Cortex of kidney (tissue), 1 donor: ENCODE measurements at places on chromosomes 13 and 19.

- no peak for DNase-seq
Observed at GRCh38 chr19:1663852-1664251, 11.4 kb upstream of the TCF3 start.

- DNase-seq = no peak
Observed at GRCh38 chr13:98280176-98280510, 103.1 kb upstream of the RNF113B start.

DNA sequence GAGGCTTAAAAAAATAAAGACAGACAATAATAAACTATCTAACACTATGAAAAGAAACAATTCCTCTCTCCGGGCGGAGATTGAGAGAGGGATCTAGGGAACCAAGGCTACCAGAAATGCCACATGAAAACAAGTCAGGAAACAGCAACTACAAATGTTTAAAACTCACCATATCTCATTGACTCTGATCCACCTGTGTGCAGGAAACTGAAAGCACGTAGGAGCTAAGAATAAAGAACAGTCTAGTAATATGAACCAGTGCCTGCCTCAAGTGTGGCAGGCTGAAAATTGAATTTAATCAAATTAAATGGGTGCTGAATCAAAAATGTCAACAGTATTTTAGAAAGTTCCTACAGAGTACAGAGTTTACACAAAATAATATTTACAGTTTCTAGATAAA, 1701.0 kb downstream of the SLITRK5 start:
- no peak for DNase-seq

DNA sequence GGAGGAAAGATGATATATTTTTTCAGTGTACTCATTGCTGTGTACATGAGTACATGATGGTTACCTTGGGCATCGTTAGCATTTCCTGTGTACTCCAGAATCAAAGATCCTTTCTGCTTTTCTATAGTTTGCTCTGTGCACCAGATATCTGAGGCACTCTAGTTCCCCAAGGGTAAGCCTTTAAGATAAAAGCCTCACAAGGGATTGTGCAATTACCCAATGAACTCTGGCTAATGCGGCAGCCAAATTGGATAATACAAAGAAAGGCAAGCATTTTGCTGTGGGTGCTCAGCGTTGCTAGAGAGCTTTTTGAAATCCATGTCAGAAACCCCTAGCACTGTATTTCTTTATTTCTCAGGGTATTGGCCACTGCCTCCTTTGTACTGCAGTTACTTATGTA, 2.9 kb downstream of the CYSLTR2 start:
- no peak for DNase-seq

DNA sequence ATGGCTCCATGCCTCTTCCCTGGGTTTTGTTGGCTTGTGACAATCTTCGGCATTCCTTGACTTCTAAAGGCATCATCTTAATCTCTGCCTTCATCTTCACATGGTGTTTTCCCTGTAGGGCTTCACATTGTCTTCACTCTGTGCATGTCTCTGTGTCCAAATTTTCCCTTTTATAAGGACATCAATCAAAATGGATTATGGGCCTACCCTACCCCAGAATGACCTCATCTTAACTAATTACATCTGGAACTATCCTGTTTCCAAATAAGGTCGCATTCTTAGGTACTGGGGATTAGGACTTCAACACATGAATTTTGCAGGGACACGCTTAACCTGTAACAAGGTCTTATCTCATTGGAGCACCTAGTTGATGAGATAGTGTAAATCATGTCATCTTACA, 290.3 kb upstream of the KLF12 start:
- DNase-seq = no peak

GRCh38 chr13:96248103-96248502, 158.2 kb downstream of the HS6ST3 start:
- no peak for DNase-seq

GRCh38 chr19:23777216-23777615, 18.5 kb upstream of the ZNF681 start:
- no peak for DNase-seq

GRCh38 chr13:33798023-33798422, 19.9 kb upstream of the RFC3 start:
- no peak for DNase-seq

DNA sequence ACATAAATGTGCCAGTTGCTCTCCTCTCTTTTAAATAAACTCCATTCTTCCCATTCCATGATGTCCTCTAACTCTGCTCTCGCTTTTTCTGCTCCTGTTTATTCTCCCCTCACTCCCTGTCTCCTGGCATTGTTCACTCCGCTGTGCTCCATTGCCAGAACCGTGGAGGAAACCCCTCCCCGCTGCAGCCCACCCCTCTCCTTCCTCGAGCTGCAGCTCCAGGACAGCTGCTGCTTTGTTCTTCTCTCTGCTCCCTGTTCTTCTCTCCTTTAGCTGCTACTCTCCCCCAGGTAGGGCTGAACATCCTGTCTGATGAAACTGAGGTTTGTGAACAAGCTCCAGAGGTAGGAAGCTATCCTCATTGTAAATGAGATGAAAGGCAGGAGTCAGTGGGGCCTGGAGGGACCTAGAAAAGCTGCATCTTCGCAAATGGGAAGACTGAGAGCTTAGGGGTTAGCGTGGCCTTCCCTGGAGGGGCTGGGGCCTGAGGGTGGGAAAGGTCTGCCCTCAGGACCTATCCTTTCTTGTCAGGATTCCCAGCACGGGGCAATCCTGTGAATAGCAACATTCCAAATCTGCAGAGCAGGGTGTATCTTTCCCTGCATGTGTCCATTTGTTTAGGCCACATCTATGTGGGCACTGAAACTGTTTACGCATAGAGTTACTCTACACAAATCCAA, 243.7 kb downstream of the DNAJC15 start:
- no peak for DNase-seq

- DNase-seq = no peak
Observed at GRCh38 chr19:13913352-13913751, 7.4 kb downstream of the CC2D1A start.

GRCh38 chr19:58544591-58545285, 874 bp downstream of the TRIM28 start:
- DNase-seq = no peak

GRCh38 chr13:75812751-75813181, 176.6 kb downstream of the LMO7 start:
- no peak for DNase-seq

GRCh38 chr19:3370728-3371591, 4.6 kb downstream of the NFIC start:
- no peak for DNase-seq

GRCh38 chr19:39645800-39646411, 9.8 kb upstream of the LGALS16 start:
- DNase-seq = no peak

DNA sequence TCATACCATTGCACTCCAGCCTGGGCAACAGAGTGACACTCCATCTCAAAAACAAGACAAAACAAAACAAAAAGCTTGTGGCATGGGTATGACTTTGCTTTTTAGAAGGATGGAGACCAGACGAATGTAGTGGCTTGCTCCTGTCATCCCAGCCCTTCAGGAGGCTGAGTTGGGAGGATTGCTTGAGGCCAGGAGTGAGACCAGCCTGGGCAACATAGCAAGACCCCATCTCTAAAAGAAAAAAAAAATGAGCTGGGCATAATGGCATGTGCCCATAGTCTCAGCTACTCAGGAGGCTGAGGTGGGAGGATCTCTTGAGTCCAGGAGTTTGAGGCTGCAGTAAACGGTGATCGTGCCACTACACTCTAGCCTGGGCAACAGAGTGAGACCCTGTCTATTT, 16.4 kb upstream of the SELENOW start:
- no peak for DNase-seq

- DNase-seq = no peak
Observed at GRCh38 chr13:39682310-39682709, 26.8 kb downstream of the COG6 start.

DNA sequence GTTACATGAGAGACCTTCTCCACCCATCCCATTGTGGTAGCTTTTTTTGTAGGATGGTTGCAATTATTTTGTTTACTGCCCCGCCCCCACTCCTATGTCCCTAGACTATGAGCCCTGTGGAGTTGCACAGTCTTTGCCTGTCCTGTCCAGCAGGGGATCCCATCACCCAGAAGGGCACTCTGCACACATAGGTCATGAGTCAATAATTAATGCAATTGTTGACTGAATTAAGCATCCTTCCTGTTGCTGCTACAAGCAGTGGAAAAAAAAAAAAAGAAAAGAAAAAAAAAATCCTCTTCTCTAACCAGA, 14.2 kb downstream of the C19orf81 start:
- no peak for DNase-seq

DNA sequence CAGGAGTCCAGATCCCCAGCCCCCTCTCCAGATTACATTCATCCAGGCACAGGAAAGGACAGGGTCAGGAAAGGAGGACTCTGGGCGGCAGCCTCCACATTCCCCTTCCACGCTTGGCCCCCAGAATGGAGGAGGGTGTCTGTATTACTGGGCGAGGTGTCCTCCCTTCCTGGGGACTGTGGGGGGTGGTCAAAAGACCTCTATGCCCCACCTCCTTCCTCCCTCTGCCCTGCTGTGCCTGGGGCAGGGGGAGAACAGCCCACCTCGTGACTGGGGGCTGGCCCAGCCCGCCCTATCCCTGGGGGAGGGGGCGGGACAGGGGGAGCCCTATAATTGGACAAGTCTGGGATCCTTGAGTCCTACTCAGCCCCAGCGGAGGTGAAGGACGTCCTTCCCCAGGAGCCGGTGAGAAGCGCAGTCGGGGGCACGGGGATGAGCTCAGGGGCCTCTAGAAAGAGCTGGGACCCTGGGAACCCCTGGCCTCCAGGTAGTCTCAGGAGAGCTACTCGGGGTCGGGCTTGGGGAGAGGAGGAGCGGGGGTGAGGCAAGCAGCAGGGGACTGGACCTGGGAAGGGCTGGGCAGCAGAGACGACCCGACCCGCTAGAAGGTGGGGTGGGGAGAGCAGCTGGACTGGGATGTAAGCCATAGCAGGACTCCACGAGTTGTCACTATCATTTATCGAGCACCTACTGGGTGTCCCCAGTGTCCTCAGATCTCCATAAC, at the start of gene APOE:
Gene APOE, plus strand, starts transcription at position 360 of the 724 bp plus-strand sequence. CDS start 829 bp downstream, outside the sequence.
- DNase-seq = no peak

DNA sequence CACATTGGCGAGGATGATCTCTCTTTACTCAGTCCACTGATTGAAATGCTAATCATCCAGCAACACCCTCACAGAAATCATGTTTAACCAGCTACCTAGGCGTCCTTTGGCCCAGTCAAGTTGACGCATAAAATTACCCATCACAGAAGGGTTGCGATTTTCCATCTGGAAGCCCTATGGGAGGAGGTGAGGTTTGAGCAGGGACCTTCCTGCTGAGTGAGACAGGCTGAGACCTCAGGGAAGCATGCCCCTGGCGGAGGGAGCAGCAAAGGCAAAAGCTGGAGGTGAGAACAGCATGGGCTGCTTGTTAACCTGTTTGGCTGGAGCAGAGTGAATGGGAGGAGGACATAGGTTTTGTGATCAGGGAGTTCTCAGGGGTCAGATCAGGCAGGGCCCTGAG, 7.3 kb downstream of the TTC9B start:
- no peak for DNase-seq

DNA sequence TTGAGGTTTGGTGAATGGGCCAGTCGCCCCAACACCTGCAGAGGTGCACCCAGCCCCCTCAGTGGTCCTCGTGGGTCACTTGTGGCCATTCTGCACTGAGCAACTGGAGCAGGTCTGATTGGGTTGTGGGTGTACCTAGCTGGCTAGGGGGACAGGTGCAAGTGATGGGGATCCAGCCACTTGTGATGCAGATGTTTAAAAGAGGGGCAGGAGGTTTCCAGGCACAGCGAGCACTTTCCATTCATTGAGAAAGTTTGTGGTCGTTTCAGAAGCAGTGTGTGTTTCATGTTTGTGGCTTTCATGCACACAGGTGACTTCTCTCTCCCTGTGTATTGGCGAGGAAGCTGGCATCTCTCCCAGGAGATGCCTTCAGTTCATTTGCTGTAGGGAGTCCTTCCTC, 34.7 kb downstream of the TSSK6 start:
- DNase-seq = no peak

DNA sequence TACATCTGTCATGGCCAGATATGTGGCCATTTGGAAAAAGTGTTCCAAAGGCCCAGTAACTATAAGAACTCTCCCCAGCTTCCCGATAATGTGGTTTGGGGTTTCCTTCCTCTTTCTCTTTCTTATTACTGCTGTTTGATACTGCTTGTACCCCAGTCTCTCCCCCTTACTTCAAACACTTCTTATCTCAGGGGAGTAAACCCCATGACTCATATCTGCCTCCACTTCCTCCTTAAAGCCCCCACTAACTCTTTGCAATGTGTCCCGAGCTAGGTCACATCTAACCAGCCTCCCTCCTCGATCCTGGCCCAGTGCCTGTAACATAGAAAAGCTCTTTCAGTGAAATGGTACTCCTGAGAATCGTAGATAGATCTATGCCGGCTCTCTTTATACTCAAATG, 82.4 kb upstream of the STARD13 start:
- DNase-seq = no peak
